Immature natural killer cell (primary cell): ENCODE measurements at places on chromosomes 1 and 21. TPM values are rescaled to one million over a fixed set of nuclear protein-coding genes. Genes with fewer than 3 reads are reported as not detected.

- no peak for DNase-seq
These were observed 80.5 kb upstream of the WARS2 start for GRCh38 chr1:119220991-119221390.

- no peak for DNase-seq
These were observed 73.8 kb downstream of the APP start for GRCh38 chr21:26096494-26097371.

EFNA1 gene
- 0.64 TPM for polyA plus RNA-seq

RASSF5 gene
- 218 TPM for polyA plus RNA-seq

CLDN17 gene
- not detected for polyA plus RNA-seq

KCNE2 gene
- polyA plus RNA-seq, result not detected

IQGAP3 gene
- polyA plus RNA-seq, result not detected
